Stimulated activated effector memory CD8-positive, alpha-beta T cell treated with anti-CD3 and anti-CD28 coated beads, Interleukin-12 subunit alpha, Interleukin-12 subunit beta, amount 100 ng/mL, for 72 hours (primary cell): ENCODE measurements at places on chromosomes 16 and 17.

GRCh38 chr16:50821586-50821985 lies 79.7 kb downstream of the CYLD start:
- DNase-seq = no peak

- DNase-seq = peak; percentile 17
These were observed 780 bp upstream of the DCAKD start for GRCh38 chr17:45052052-45052772.

- no peak for DNase-seq
These were observed 270.7 kb downstream of the NTN1 start for GRCh38 chr17:9291912-9292560.

DNA sequence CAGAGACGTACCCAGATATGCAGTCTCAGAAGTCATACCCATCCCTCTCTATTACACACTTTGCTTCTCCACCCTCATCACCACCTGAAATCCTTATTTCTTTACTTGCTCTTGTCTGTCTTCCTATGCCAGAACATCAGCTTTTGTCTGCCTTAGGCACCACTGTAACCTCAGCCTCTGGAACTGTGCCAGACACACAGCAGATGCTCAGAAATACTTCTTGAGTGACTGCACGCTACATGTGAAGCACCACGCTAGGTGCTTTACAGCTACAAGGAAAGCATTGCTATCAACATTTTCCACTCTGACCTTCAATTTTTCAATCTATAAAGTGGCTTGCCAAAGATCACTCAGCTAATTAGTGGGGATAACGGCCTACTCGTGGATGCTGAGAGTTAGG lies 226.8 kb downstream of the CHD9NB start:
- DNase-seq = no peak

- no peak for DNase-seq
These were observed 16.9 kb downstream of the ITGAX start for GRCh38 chr16:31371619-31372484.

- DNase-seq = no peak
These were observed 65.2 kb downstream of the ABCC1 start for GRCh38 chr16:16014329-16015224.

DNA sequence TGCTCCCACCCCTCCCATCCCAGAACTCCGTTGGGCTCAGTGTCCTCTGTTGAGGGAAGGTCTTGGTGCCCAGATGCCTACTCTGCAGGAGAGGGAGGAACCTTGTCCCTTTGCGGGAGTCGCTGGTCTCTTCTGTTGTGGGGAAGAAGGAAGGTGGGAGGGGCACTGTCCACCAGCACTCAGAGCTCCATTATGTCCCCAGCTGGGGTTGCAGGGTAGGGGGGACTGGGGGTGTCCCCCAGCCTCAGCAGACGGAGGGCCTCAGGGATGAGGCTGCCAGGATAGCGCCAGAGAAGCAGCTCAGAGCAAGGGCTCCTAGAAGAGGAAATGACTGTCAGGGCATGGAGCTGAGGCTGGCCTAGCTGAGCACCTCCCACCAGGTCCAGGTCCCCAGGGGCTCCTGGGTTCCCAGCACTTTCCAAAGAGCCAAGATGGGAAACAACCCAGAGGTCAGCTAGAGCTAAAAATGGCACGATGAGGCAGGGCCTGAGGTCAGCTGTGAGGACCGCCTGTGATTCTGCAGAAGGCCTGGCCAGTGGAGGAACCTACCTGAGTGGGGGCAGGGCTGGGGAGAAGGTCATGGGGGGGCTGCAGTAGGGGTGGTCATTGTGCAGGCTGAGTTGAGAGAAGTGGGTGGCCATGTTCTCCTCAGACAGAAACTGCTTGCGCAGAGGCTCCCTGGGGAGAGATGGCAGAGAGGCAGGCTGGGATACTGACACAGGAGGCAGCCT lies 893 bp downstream of the HCFC1R1 start:
- DNase-seq = no peak

- no peak for DNase-seq
These were observed 53.3 kb downstream of the ZNF778 start for GRCh38 chr16:89270666-89271345.

- DNase-seq = no peak
These were observed 82.6 kb downstream of the DYNLRB2 start for GRCh38 chr16:80623376-80623775.

- DNase-seq = no peak
These were observed 651.8 kb upstream of the GOT2 start for GRCh38 chr16:59385959-59386358.

DNA sequence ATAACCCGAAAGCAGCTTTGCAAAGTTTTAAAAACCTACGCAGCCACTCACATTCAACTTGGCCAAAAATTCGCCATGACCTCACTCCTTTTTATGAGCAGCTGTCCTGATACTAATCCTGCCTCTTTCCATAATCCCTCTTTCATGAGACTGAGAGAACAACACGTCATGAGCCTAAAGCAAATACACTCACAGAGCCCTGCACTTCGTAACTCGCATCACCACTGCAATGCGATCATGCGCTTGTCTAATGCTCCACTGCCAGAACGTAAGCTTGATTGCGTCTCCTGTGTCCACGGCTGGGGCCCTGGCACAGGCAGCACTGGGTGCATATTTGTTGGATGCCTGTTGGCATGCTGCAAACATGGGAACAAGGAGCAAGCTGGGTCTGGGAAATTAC lies 36.2 kb downstream of the CDRT4 start:
- no peak for DNase-seq

DNA sequence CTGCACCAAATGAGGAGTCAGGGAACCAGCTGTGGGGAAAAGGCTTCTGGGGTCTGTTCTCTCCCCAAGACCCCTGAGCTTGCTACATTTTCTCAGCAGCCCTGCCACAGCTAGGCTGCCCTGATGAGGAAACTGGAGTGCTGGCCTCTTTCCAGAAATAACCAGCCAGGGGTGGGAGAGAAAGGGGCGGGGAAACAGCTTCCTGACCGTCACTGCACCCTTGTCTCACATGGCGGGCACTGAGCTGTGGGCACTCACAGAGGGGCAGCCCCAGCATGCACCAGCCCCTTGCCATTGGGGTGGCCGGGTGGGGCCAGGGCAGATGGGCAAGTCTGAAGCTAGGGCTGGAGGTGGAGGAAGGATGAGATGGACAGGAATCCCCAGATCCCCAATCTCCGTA lies 2.9 kb downstream of the SRL start:
- DNase-seq = no peak

DNA sequence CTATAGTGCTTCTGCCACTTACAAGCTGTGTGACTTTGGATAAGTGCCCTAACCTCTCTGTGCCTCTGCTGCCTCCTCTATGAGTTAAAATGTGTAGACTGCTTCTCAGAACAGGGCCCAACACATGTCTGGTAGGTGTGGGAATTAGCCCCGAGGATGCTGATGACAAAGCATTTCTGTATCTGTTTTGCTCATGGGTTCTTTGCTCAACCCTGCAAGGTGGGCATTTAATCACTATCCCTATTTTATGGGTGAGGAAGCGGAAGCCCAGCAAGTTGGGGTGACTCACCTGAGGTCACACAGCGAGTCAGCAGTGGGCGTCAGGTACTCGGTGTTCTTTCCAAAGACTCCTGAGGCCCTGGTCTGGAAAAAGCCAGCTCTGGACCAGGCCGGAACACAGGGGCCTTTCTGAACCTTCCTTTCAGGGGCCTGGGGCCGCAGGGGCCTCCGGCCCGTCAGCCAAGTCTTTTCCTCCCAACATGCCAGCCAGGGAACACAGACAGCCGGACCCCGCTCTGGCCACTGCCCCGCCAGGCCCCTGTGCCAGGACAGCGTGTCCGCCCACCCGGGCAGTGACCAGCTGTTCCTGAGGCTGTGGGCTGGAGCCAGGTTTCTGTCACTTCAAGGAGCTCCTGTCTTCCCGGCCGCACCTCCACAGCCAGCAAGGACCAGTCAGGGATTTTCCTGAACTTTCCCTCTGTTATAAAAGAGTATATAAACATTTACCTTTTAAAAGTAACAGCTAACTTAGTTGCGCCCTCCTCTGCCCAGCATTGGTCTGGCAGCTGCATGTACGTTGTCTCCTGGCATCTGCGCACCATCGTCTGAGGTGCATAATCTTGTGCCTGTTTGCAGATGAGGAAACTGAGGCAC lies 62.5 kb downstream of the SREBF1 start:
- no peak for DNase-seq

GRCh38 chr17:28717578-28718332 lies at the start of gene RAB34:
Gene RAB34, minus strand, starts transcription at chr17:28717868. Its CDS starts 602 bp downstream, at chr17:28717266.
- no peak for DNase-seq
